ENCODE measurements at places on chromosomes 2 and 18.

DNA sequence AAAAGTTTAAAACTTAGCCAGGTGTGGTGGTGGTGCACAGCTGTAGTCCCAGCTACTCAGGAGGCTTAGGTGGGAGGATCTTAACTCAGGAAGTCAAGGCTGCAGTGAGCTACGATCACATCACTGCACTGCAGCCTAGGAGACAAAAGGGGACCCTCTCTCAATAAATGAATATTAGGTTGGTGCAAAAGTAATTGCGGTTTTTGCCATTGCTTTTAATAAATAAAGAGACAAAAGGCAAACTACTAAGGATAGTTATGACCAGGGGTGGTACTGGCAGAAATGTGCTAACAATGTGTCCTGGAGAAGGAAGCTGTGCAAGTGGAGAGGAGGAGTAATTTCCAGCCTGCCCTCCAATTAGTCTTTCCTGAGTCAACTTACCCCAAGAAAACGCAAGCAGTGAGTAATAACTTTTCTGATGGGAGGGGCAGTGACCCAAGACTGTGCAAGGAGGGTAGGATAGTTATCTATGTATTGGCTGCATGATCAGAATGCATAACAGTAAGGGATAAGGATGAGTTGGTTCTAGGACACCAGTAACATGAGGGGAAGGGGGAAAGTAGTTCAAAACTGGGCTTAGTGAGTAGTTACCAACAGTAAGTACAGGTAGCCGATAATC, 1.5 kb downstream of the EXOC6B start:
- no peak for DNase-seq

DNA sequence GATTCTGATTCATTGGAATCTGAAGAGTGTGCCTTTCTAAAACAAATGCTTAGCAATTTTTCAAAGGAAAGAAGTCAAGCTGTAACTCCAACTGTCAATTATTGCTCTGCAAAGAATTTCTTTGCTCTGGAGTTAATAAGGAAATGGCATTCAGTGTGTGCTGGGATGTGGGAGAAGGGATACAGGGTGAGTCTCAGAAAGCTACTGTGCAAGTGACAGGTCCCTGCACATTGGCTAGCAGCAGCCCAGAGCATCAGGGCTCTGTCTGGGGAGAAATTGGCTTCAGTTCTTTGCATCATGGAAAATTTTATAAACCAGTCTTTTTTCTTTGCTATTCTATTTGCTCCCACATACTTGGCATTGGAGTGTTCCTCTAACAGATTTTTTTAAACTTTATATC, 1.1 kb upstream of the SYT4 start:
- DNase-seq = no peak

DNA sequence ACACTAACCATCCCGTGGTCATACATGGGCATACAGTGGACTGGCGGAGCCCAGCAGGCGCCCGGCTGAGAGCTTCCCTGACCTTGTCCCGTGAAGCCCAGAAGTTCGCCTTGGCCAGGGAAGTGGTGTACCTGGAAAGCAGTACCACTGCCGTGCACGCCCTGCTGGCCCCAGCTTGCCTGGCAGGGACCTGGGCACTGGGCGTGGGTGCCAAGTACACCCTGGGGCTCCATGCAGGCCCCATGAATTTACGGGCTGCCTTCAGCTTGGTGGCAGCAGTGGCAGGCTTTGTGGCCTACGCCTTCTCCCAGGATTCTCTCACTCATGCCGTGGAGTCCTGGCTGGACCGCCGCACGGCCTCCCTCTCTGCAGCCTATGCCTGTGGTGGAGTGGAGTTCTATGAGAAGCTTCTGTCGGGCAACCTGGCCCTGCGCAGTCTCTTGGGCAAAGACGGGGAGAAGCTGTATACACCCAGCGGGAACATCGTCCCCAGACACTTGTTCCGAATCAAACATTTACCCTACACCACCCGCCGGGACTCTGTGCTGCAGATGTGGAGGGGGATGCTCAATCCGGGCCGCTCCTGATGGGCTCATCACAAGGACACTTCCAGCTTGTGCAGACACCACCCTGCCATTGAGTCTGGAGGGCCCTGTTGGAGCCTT, 2.3 kb downstream of the TMEM177 start:
- DNase-seq = no peak

DNA sequence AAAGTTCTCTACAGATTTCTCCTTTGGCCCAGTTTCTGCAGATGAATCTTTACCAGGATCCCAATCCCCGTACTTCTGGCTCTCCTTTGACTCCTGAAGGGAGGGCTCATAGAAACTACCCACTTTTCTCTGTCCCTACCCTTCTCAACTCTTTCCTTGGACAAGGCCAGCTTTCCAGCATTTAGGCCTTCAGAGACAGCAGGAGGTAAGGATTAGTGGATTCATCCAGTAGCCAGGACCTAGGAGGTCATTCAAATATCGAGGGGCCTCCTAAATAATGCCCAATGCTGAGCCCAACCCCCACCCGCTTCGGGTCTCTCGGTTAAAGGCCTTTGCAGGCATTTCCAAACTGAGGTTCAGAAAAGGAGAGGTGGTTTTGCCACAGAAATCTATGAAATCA, 4.8 kb upstream of the ZNF532 start:
- no peak for DNase-seq

- no peak for DNase-seq
These were observed 32.6 kb upstream of the ADAM23 start for GRCh38 chr2:206410714-206411113.

DNA sequence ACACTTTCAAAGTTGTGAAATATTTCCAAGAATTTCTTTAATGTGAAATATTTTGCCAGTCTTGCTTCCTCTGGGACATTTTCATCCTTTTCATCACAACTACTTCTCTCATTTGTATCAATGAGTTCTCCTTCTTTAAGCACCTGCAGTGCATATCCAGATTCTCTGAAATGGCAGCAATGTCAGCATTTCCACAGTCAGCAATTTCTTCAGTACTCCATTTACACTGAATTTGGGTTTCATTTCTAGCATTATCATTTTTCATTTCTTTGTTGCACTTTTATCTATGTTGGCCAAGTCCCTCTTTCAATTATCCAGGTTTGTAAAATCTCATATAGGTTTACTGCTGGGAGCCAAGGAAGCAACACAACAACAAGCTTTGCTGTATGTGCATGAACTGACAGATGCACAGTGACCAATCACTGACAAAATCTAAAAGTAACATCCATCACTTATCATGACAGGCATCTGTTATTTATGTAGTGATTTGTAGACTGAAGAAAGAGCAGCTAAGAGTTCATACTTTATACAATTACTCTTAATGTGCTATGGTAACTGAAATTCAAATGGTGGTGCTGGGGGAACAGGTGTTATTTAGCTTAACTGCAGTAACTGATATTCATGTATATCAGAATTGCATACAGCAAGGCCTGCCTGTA, 43.9 kb downstream of the SS18 start:
- DNase-seq = no peak

DNA sequence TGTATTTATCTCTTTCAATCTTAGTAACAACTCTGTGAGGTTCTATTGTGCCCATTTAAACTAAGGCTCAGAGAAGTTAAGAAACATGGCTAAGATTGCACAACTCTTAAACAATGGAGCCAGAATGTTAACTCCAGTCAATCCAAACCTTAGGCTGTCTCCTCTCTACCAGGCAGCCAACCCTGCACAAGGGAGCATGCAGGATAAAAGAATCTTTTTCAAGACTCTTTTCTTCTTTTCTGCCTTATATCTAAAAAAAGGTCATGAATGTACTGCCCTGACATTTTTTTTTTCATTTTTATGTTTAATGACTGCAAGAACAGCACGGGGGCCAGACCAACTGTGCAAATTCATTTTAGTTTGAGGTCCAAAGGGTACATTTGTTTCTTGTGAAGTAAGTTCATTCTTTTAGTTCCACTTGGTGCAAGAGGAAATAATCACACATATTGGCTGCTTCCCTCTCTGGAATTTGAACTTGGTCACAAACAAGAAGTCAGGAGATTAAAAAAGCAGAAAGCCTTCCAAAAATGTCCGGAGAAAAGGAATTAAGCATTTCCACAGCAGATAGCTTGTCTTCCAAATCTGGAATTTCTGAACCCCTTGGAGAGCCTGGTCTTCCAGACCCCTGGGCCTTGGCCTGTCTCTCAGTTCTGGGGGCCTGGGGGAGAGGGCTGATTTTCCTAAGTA, 96.0 kb upstream of the RIOK3 start:
- DNase-seq = peak; percentile 29

GRCh38 chr2:182366628-182367027, 60.2 kb downstream of the PDE1A start:
- DNase-seq = no peak

GRCh38 chr2:163732727-163733126, 3.1 kb downstream of the FIGN start:
- peak; percentile 7 for DNase-seq

DNA sequence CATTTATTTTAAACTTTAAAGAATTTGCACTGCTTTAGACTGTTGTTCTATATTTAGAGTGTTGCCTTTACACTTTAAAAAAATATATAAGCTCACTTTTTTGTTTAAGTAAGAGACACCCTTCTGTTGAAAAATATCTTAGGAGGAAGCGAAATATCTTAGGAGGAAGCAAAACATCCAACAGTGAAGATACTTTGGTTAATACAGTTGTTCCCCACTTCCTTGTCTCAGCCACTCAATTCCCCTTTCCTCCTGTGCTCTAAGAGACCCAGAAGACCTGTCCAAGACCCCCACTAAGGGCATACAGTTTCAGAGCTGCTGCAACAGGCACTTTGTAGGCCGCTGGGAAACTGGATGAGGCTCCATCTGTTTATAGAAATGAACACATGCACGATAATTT, 5.7 kb downstream of the SERPINB8 start:
- DNase-seq = no peak

DNA sequence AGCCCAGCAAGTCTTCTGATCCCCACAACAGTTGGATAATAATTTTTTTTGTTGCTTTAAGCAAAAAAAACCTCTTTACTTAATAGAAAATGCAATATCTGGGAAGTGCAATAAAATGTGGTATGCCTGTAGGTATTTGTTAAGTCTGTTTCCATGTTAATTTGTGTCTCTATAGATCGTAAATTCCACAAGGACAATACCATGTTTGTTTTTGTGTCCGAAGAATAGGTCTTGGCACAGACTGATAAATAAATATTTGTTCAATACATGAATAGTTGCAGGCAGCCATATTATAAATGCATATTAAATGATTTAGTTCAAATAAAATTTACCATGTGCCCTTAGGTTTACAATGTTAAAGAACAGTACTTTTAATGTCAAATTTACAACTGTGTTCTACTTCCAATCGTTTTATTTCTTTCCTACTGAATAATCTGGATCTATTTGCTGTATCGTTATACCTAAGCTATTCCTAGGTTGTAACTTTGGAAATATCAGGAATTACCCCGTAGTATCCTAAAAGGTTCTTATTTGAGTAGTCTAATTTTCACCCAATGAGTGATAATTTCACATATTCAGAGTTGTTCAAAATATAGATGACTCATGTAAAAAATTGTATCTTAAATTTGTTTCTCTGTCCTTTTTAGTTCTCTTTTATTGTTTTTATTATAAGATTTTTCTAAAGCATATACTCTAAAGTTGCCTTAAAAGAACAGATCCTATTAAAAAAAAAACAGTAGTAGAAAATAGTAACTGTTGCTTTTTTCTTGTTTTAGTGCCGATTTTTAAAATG, 151.8 kb downstream of the EHBP1 start:
- no peak for DNase-seq

GRCh38 chr2:157336137-157337010, 10.8 kb upstream of the ERMN start:
- no peak for DNase-seq

GRCh38 chr2:207601774-207602173, 23.4 kb downstream of the METTL21A start:
- DNase-seq = no peak

GRCh38 chr18:46720521-46720920, 36.3 kb downstream of the ST8SIA5 start:
- no peak for DNase-seq

GRCh38 chr2:11406958-11407381, 59.0 kb downstream of the E2F6 start:
- DNase-seq = no peak

- no peak for DNase-seq
These were observed 95.5 kb downstream of the LTBP1 start for GRCh38 chr2:33042265-33042664.

GRCh38 chr2:218501665-218502064, 66.5 kb downstream of the USP37 start:
- no peak for DNase-seq

DNA sequence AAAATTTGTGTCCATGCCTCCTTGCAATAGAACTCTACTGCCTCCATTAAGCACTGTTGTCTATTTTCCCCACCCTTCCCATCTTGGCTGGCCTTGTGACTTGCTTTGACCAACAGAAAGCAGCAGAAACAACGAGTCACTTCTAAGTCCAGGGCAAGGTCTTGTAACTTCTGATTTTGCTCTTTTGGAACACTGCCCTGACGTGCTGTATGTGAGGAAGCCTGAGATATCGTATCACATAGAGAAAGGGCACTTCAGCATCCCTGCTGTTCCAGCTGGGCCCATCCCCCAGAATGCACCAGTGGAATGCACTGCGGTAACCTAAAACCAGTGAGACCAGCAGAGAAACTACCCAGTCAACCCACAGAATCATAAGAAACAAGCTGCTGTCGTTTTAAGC, 28.1 kb downstream of the NCKAP1 start:
- peak; percentile 4 for DNase-seq

GRCh38 chr2:201769666-201770373, 10.9 kb downstream of the ALS2 start:
- no peak for DNase-seq

- DNase-seq = no peak
These were observed 274.2 kb downstream of the DYSF start for GRCh38 chr2:71727562-71727961.

DNA sequence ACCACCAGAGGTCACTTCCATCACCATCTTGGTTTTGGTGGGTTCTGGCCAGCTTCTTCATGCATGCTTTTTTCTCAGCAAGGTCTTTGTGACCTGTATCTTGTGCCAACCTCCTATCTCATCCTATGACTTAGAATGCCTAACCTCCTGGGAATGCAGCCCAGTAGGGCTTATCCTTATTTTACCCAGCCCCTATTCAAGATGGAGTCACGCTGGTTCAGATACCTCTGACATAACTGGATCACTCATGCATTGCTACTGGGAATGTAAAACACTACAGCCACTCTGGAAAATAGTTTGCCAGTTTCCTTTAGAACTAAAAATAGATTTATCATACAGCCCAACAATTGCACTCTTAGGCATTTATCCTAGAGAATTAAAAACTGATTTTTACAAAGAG, 219.2 kb downstream of the IRS1 start:
- DNase-seq = no peak

DNA sequence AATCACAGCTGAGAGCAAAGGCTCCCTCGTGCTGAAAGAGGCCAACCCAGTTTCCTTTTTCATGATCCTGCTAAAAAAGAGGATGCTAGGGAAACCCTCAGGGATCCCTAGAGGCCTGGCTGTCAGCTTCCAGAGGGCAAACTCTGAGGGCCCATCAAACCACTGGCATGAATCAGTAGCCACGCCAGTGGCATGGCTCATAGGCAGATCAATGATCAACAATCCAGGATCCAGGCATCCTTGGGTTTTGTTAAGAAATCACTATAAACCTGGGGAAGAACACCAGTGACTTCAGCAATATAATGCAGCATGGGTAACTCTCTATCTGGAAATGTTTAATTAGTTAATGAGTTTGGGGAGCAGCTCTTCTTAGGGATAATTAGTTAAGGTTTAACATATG, 286.5 kb downstream of the C1D start:
- DNase-seq = no peak

All from right kidney (tissue), 9 donors.